ENCODE measurements at places on chromosomes 2 and 18. TPM values are rescaled to one million over a fixed set of nuclear protein-coding genes. Genes with fewer than 3 reads are reported as not detected.

DNA sequence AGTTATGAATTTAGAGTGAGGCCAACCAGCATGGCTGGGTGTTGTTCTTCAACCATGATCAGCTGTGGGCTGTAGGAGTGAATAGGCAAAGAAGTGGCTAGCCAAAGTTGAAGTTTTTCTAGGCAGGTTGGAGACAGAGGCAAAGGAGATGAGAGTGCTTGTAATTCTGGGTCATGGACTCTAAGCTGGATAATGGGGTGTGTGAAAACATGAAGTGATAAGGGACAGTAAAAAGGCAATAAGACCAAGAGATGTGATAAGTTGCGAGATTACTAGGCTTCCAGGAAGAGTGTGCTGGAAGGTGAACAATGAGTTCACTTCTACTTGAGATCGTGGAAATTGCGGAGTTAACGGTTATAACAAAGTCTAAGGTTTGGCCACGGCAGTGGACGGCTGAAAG, 118.6 kb upstream of the RNF152 start:
- H3K27me3 ChIP-seq, result no peaks in the 10 kb centered on the region
- H3K4me3 ChIP-seq, result no peak overlapping the region
- no peak overlapping the region for H3K27ac ChIP-seq
- H3K36me3 ChIP-seq, result no peaks in the 10 kb centered on the region
- no peak for DNase-seq
- no peaks in the 10 kb centered on the region for H3K4me1 ChIP-seq

- DNase-seq, result no peak
- no peaks in the 10 kb centered on the region for H3K36me3 ChIP-seq
- H3K27ac ChIP-seq, result no peak overlapping the region
- H3K4me3 ChIP-seq, result no peak overlapping the region
These were observed 278.4 kb downstream of the LRRTM1 start for GRCh38 chr2:80026040-80026729.

GRCh38 chr2:50480507-50480906, 551.4 kb downstream of the NRXN1 start:
- DNase-seq, result no peak
- H3K36me3 ChIP-seq, result no peaks in the 10 kb centered on the region

- H3K4me1 ChIP-seq, result no peaks in the 10 kb centered on the region
- no peak overlapping the region for H3K4me3 ChIP-seq
These were observed 21.3 kb upstream of the SPP2 start for GRCh38 chr2:234029150-234029733.

DNA sequence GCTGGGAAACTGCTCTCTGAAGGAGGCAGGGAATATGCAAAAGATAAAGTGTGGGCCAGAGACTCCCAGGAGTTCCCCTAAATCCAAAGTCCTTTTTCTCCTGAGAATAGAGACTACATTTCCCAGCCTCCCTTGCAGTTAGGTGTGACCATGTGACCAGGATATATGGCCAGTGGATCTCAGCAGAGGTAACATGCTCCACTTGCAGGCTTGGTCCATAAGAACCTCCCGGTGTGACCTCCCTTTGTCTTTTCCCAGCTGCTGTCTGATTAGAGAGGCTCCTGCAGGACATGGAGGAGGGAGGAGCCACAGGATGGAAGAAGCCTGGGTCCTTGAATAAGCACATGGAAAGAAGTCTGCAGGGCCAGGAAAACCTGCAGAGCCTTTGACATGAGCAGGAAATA, 76.2 kb downstream of the TGFA start:
- no peak overlapping the region for H3K27ac ChIP-seq
- no peak for DNase-seq
- H3K4me1 ChIP-seq, result peaks cover 29% of the 10 kb centered on the region
- H3K4me3 ChIP-seq, result no peak overlapping the region

Gene REG1B
- total RNA-seq, result not detected

Measured in transverse colon (tissue), 4 donors.